Memory B cell (primary cell): ENCODE measurements at places on chromosomes 16 and 17.

- DNase-seq, result no peak
- peaks cover 42% of the 10 kb centered on the region for H3K36me3 ChIP-seq
- no peaks in the 10 kb centered on the region for H3K27me3 ChIP-seq
- H3K4me1 ChIP-seq, result peaks cover 24% of the 10 kb centered on the region
- no peak overlapping the region for H3K4me3 ChIP-seq
These were observed 20.2 kb downstream of the SNN start for GRCh38 chr16:11688520-11688886.

GRCh38 chr17:34414339-34414738 is 51.3 kb upstream of the CCL1 start:
- no peaks in the 10 kb centered on the region for H3K36me3 ChIP-seq
- H3K27me3 ChIP-seq, result peaks cover 13% of the 10 kb centered on the region
- no peak overlapping the region for H3K4me3 ChIP-seq

- H3K4me1 ChIP-seq, result no peaks in the 10 kb centered on the region
- H3K27ac ChIP-seq, result no peak overlapping the region
- H3K4me3 ChIP-seq, result no peak overlapping the region
- no peaks in the 10 kb centered on the region for H3K36me3 ChIP-seq
- no peak for DNase-seq
- H3K27me3 ChIP-seq, result peaks cover 15% of the 10 kb centered on the region
These were observed 339.0 kb downstream of the MAF start for GRCh38 chr16:79261481-79261940.

GRCh38 chr17:50956750-50957523 is 90.8 kb upstream of the TOB1 start:
- H3K4me3 ChIP-seq, result no peak overlapping the region
- peak; percentile 59 for DNase-seq
- peaks cover 3% of the 10 kb centered on the region for H3K27me3 ChIP-seq
- H3K27ac ChIP-seq, result no peak overlapping the region
- H3K4me1 ChIP-seq, result peaks cover 4% of the 10 kb centered on the region

DNA sequence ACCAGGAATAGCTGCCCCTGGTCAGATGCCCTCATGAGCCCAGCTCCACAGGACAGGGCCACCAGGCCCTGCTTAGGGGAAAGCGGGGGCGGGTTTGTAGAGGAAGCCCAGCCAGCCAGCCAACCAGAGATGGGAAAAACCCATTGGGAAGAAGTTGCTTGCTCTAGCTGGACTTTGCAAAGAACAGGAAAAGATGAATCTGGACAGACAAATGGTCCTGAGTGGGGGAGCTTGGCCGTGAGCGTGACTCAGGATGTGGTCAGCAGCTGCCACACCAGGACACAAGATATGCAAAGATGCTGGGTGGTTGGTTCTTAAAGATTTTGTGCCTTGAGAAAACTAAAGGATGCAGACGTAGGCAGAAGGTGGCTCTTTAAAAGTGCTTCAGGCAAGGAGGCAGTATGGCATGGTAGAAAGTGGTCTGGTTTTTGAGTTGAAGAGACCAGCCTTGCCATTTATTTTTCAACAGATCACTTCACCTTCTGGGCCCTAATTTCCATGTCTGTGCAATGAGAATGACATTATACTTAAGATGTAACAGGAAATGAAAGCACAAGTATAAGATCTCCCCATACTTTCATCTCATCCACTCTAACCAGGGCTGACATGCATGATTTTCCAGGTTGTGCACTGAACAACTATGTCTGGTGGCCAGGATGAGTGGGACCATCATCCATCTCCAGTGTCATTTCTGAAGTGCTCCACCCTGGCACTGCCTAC is 27.8 kb upstream of the HEATR6 start:
- peak; percentile 8 for DNase-seq
- H3K36me3 ChIP-seq, result no peaks in the 10 kb centered on the region
- no peaks in the 10 kb centered on the region for H3K27me3 ChIP-seq
- no peak overlapping the region for H3K4me3 ChIP-seq
- peaks cover 20% of the 10 kb centered on the region for H3K4me1 ChIP-seq
- H3K27ac ChIP-seq, result no peak overlapping the region

DNA sequence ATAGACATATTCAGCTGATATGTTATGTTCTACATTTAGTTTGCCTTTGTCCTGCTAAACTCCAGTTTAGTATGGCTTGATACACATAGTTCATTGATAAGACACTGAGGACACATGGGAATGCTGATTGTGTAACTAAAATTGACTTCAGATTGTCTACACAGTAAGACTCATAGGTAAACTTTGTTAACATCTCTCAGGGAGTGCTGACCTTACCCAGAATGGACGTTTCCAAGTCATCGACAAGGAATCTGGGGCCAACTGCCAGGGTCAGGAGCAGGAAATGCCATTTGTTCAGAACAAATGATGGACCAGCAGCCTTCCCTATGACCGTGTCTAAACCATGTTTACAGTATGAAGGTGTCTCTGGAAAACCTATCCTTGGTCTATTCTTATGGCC is 58.7 kb downstream of the DYNLRB2 start:
- H3K27me3 ChIP-seq, result no peaks in the 10 kb centered on the region
- H3K4me1 ChIP-seq, result no peaks in the 10 kb centered on the region
- H3K4me3 ChIP-seq, result no peak overlapping the region
- DNase-seq, result no peak
- H3K36me3 ChIP-seq, result peaks cover 10% of the 10 kb centered on the region
- H3K27ac ChIP-seq, result no peak overlapping the region

GRCh38 chr17:45332989-45333701 is 16.3 kb upstream of the MAP3K14 start:
- H3K4me3 ChIP-seq, result no peak overlapping the region
- no peaks in the 10 kb centered on the region for H3K36me3 ChIP-seq
- no peak overlapping the region for H3K27ac ChIP-seq
- no peak for DNase-seq

- H3K36me3 ChIP-seq, result no peaks in the 10 kb centered on the region
- no peak for DNase-seq
- H3K27me3 ChIP-seq, result peaks cover 16% of the 10 kb centered on the region
These were observed 1.9 kb upstream of the SLC5A2 start for GRCh38 chr16:31480851-31481536.

DNA sequence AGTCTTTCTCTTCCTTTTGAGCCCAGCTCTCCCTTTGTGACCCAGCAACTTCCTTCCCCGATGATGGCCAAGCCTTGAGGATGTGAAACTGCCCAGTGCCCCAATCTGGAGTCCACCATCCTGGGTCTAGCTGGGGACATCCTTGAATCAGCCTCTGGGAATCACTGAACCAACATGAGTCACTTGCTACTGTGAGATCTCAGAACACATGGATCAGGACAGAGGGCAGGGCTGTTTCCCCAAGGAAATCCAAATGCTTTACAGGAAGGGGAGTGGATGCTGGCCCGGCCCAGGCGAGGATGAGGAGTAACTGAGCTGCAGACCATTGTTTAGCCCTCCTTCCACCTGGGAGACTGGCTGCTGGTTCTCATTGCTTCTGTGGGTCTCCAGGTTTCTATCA is 547.6 kb downstream of the WWOX start:
- no peak for DNase-seq
- H3K4me3 ChIP-seq, result no peak overlapping the region
- H3K27me3 ChIP-seq, result peaks cover under 1% of the 10 kb centered on the region
- H3K36me3 ChIP-seq, result peaks cover 4% of the 10 kb centered on the region
- H3K27ac ChIP-seq, result no peak overlapping the region
